ENCODE measurements at places on chromosomes 16 and 17.

- DNase-seq = no peak
Observed at GRCh38 chr16:65125871-65126270, 4.0 kb upstream of the CDH11 start.

GRCh38 chr17:1724869-1725641 lies 551 bp downstream of the WDR81 start:
- DNase-seq = no peak

DNA sequence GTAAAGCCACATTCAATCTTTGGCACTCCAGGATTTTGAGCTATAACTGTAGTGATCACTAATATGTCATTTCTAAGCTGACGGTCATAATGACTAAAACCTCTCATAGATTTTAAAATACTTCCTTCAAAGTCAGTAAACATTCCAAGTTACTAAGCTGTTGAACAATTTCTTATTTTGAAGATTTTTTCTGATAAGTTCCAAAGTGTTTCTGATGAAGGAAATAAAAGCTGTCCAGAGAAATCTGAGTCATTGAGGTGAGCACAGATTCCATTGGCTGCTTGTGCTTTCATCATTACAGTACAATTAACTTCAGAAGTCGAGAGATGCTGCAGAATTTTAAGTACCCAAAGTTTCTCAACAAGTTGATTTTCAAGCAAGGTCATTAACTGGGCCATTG lies 23.9 kb downstream of the NLRC5 start:
- DNase-seq = no peak

DNA sequence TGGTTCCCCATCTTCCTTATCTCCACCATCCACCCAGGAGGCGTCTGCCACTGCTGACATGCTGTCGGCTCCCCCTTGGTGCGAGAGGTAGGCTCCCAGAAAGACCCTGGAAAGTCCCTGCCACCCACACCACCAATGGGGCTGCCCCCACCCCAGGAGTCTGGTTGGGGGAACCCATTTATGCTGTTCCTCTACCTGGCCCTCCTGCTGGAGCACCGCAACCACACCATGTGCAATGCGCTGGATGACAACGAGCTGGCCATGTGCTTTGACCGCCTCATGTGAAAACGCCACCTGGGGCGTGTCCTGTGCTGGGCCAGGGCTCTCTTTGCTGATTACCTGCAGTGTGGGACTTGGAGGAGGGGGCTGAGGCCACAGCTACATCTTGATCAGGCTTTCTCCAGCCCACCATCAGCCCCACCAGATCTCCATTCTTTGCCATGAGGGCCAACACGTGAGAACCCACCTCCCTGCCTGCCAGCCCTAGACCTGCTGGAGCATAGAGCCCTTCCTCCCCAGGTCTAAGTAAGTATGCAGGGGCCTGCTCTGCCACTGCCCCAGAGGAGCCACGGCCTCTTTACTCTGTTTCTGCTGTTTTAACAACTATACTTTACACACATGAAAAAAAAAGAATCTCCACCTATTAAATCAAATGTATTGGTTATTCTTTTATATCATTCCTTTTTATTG lies 7.9 kb upstream of the ALDH3A1 start:
- no peak for DNase-seq

DNA sequence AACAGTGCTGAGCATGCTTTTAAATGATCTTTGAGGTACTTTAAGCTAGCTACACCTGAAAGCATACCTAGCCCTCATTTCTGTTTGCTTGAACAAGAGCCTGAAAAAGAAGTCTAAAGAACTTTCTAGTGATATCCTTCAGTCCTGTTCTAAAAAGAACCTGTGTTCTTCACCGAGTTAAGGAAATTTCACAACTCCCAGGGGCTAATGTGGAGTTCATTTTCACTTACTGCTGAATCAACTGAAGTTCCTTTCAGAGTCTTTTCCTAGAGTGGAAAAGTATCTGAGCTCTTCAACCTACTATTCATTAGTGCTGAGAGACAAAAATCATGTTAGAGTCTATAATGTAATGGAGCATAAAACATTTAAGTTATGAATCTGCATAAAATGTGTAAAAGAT lies 66.9 kb downstream of the CHD9 start:
- no peak for DNase-seq

DNA sequence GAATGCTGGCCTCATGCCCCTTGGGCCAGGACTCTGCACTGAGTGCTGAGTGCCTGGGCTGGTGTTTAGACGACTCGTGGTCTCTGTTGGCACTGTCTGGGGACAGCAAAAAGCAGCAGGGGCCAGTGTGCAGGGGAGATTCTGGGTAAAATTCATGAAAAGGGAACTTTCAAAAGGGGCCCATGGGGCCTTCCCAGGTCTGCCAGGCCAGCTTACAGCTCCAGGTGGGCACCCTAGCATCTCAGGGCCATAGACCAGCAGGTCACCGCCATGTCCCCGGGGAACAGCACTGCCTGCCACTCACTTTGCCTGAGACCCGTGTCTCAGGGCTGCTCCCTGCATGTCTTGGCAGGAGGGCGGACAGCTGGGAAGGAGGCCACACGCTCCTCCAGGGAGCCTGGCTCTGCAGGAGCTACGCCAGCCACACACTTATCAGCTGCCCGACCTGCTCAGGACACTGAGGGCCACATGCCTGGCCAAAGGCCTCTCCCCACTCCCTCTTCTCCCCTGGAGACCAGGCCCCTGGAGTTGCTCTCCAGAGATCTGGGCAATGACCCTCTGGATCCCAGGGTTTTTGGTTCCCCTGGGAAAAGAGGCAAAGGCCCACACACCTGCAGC lies 8.8 kb upstream of the FASN start:
- DNase-seq = no peak

- peak; percentile 84 for DNase-seq
Observed at GRCh38 chr17:58328195-58329034, at the start of gene TSPOAP1. Gene TSPOAP1 (minus strand): TSS chr17:58328795. CDS start chr17:58327920, 875 bp downstream.

DNA sequence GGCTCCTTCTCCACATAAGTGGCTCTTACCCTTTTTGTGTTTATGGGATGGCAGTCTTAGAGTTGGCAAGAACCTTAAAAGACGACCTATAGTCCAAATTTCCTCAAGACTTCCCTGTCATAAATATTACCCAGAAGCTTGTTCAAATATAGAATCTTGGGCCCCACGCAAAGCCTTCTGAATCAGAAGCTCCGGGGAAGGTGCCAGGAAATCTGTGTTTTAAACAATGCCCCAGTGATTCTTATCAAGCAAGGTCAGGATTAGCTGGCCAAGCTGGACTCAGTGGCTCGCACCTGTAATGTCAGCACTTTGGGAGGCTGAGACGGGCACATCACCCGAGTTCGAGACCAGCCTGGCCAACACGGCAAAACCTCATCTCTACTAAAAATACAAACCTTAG lies 85.7 kb downstream of the TIMM22 start:
- DNase-seq = no peak
